Stimulated activated CD8-positive, alpha-beta memory T cell treated with anti-CD3 and anti-CD28 coated beads, Interleukin-12 subunit alpha, Interleukin-12 subunit beta, amount 100 ng/mL, for 1 hour (primary cell): ENCODE measurements at places on chromosomes 6 and 20.

DNA sequence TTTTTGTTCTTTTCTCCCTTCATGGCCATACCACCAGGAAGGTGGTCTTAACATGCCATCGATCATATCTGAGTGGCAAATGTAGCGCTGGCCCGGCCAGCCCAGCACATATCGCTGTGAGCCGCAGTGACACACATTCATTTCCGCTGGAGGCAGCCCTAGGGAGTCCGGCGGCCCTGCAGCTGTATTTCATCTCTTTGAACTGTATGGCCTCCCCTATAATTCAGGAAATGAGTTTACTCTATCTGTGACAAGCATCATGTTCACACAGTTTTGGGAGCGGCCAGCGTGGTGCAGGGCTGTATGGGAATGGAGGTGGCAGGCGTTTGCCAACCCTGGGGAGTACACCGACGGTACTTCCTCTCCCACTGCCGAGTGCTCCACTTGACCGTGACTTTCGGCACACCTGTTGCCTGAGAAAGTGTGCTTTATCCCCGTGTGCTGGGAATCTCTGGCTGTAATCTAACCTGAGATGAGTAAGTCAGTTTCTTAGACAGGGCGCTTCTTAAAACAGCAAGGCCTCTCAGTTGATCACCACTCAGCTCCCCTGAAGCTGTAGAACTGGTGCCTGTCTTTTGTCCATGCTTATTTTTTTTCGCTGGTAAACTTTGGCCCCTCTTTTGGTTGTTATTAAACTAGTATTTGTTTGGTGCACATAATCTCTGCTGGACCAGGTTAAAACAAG, 257.1 kb upstream of the TAB2 start:
- peak; percentile 31 for DNase-seq

DNA sequence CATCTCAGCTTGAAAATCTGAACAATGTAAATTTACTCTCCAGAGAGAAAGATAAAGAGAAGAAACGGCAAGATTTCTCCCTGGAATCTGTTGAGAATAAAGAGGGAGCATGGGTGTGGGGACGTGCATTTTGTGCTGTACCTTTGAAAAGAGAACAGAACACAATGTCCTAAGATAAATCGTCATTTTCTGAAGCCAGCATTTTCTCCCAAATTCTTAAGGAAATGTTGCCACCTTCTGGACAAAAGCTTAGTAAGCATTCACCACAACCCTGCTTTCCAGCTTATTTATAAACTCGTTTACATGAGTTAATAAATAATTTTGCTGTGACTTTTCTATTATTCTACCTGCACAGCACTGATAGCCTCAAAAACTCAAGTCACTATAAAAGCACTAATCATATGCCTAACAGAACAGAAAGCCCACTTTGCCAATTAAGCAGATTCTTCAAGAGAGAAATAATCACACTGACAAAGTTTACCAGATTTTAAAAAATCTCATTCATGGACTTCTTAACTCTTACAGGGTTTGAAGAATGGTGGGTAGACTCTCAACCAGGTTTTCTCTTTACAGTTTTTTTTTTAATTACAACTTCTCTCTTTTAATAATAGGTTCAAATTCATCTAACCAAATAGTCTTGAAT, 155.8 kb downstream of the MBOAT1 start:
- DNase-seq = no peak

DNA sequence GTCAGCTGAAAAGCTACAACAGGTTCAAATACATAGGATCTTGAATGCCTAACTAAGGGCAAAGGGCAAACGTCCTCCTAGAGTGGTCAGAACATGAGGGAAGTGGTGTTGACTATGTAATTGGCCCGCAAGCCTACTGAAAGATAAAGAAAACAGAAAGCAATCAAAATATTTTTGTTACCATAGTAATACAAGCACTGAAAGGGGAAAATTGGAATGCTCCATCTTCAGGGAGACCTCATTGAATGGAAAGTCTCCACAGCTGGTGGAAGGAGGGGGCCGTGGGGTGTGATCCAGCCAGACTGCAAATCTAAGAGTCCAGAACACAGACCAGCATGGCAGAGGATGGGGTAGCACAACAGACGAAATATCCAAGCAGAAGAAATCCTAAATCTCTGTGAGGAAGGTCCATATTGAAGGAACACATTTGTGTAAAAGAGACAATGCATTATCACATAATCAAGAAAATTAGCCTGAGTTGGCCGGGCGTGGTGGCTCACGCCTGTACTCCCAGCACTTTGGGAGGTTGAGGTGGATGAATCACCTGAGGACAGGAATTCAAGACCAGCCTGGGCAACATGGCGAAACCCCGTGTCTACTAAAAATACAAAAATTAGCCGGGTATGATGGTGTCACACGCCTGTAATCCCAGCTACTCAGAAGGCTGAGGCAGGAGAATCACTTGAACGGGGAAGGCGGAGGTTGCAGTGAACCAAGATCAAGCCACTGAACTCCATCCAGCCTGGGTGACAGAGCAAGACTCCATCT, 39.5 kb downstream of the MTFR2 start:
- no peak for DNase-seq

DNA sequence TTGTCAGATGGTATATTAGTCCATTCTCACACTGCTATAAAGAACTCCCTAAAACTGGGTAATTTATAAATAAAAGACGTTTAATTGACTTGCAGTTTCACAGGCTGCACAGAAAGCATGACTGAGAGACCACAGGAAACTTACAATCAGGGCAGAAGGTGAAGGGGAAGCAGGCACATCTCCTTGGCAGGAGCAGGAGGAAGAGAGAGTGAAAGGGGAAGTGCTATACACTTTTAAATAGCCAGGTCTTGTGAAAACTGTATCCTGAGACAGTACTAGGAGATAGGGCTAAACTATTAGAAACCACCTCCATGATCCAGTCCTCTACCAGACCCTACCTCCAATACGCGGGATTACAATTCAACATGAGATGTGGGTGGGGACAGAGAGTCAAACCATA, 193.9 kb upstream of the KCNG1 start:
- no peak for DNase-seq

DNA sequence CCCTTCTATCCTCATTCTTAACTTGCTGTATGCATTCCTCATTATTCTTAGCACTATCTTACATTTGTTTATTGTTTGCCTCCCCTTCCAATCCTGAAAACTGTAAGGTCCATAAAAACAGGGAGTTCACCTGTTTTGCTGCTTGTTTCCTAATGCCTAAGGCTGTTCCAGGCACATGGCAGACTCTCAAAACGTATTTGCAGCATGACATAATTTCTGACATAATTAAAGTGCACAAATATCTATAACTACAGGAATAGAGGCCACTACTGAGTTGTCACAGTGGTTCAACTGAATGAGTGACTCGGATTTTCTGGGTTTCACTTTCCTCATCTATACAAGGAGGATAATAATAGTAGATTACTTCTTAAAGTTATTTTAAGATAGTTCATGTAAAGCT, 83.0 kb downstream of the HFE start:
- no peak for DNase-seq

- DNase-seq = no peak
These were observed 19.2 kb downstream of the MRPS18A start for GRCh38 chr6:43668151-43669028.

- no peak for DNase-seq
These were observed 445.9 kb upstream of the JARID2 start for GRCh38 chr6:14799928-14800327.

- no peak for DNase-seq
These were observed 47.4 kb downstream of the PDE10A start for GRCh38 chr6:165615636-165616035.

GRCh38 chr20:31363295-31363694, 5.1 kb upstream of the DEFB118 start:
- DNase-seq = no peak

- no peak for DNase-seq
These were observed 11.5 kb downstream of the DLGAP4 start for GRCh38 chr20:36317675-36318074.

- DNase-seq = no peak
These were observed 39.3 kb downstream of the VAPB start for GRCh38 chr20:58428364-58428763.

- DNase-seq = no peak
These were observed 12.0 kb downstream of the ZFP64 start for GRCh38 chr20:52179331-52180179.

- DNase-seq = no peak
These were observed 92.7 kb upstream of the AFDN start for GRCh38 chr6:167733740-167734661.

DNA sequence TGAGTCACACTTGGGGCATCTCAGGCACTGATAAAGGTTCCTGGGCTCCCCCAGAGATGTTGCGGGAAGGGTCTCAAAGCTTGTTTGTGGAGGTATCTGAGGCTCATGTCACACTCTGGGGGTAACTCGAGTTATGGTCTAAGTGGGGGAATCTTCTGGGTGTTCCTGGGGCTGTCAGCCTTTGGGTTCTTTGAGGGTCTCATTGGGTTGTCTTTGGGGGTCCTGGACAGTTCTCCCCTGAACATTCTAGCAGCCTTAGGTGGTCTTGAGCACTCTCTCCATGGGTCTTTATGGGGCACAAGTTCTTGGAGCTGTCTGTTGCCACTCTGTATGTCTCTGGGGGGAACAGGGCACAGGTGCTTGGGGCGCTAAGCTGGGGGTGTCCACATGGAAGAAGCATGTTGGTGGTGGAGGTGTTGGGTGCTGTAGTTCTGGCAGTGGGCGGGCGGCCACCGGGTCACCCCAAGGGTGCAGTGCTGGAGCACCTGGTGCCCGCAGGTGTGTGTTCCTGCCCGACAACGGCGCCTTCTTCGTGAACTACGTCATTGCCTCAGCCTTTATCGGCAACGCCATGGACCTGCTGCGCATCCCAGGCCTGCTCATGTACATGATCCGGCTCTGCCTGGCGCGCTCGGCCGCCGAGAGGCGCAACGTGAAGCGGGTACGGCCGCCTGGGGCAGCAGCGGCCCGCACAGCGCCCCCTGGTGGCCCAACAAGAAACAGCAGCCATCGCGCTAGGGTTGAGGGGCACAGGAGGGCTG, 7.1 kb upstream of the CAPN11 start:
- peak; percentile 66 for DNase-seq

- no peak for DNase-seq
These were observed 180.1 kb upstream of the AKAP12 start for GRCh38 chr6:151059612-151060095.

DNA sequence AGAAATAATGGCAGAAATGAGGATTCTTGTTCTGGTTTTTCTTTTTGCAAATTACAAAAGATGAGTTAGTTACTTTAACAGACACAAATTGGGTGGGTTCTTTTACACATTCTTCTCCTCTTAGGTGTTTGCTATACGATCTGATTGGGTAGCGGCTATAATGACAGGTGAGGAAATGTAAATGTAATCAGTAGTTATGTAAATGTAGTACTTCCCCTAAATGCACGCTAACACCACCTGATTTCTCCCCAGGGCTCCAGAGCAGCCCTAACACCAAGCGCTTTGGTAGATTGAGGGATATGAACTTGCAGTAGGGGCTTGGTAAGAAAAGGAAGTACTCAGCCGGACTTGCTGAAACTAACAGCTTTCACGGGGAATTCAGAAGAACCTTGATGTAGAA, 499.4 kb upstream of the NOX3 start:
- no peak for DNase-seq

- no peak for DNase-seq
These were observed 930 bp upstream of the RRAGD start for GRCh38 chr6:89413006-89413400.

DNA sequence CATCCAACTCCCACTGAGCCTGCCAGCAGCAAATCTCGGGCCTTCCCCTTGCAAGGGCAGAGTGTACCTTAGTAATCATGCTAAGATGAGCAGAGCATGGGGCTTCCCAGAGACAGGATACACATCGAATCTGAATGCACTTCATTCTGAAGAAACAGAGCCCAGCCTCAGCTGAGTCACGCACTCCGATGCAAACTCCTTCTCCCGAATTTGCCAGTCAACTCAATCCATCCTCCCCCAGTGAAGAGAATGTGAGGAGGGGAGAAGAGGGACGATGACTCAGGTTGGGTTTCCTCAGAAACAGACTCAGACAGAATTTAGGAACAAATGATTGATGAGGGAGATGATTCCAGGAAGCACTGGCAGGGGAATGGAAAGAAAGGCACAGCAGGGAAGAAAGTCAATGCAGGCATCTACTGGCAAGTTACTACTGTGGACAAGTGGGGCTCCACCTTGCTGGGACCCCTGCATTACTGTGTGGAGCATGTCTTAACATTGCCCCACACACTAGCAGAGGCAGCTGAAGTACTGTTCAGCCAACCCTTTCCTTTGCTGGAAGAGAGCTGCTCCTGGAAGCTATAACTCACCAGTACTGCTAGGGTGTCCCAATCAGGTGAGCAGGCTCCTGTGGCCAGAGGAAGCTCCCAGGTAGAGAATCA, 251.6 kb downstream of the ADGB start:
- no peak for DNase-seq

DNA sequence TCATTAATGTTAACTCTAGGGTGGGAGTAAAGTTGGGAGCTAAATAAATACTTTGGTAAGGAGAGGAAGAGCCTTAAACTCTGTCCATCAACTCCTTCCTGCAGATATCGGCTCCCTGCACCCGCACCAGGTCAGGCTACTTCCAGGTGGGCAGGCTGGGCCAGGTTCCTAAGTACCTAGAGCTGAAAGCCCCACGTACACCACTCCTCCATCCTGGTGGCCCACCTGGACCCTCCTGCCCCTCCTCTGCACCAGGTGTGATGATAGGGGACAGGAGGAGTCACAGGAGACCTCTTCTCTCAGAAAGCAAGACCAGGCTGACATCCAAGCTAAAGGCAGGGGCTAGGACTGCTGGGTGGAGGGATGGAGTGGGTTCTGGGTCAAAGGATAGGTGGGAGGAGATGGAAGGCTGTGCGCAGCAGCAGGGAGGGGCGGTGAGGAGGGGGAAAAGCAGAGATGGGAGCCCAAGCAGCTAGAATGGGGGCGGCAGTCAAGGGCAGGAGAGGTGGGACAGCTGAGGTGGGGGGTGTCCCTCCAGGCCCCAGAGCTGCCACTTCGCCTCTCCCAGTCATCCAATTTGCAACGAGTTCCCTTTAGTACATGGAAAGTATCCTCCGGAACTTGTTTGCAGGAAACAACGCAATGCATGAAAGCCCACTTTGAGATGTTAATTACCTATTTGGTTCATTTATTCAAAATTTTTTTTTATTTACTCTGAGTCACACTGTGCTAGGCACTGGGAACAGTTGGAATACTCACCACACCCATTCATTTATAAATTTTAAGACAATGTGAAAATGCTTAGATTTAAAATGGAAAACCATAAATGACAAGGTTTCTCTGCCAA, 15.2 kb upstream of the TOX2 start:
- DNase-seq = no peak

- no peak for DNase-seq
These were observed 38.1 kb downstream of the MDGA1 start for GRCh38 chr6:37659561-37659960.

DNA sequence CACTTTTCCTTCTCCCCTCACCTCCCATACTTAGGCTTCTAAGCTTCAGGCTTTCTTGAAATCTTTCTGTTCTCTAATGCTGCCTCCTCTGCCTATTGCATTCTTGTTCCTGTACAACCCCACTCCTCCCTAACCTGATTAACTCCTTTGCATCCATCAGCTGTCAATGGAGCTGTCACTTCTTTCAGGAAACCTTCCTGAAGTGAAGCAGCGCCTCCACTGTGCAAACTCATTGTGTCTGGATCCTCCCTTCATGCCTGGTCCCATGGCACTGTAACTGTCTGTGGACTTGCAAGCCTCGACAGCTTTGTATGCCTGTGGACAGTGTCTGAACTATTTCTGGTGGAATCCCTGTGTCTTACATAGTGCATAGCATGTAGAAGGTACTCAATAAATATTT, 185.0 kb downstream of the HS3ST5 start:
- no peak for DNase-seq
